Fibroblast of lung (primary cell): ENCODE measurements at places on chromosomes 3 and 15. TPM values are rescaled to one million over a fixed set of nuclear protein-coding genes. Genes with fewer than 3 reads are reported as not detected.

GRCh38 chr3:61094608-61095007, 156.6 kb downstream of the FHIT start:
- no peak for DNase-seq
- no peaks in the 10 kb centered on the region for H3K36me3 ChIP-seq
- no peak overlapping the region for H3K27ac ChIP-seq
- H3K4me1 ChIP-seq: no peaks in the 10 kb centered on the region
- no peak overlapping the region for H3K4me3 ChIP-seq

Gene PCNP
- 117 and 129 TPM in 2 replicates for total RNA-seq

- H3K27ac ChIP-seq: no peak overlapping the region
- no peaks in the 10 kb centered on the region for H3K27me3 ChIP-seq
- H3K36me3 ChIP-seq: no peaks in the 10 kb centered on the region
- H3K4me3 ChIP-seq: no peak overlapping the region
These were observed 27.5 kb downstream of the PLSCR5 start for GRCh38 chr3:146577662-146578061.

Gene ALAS1
- 43.4 and 61.8 TPM in 2 replicates for total RNA-seq

GRCh38 chr15:92189166-92189565, 204.5 kb upstream of the ST8SIA2 start:
- no peaks in the 10 kb centered on the region for H3K27me3 ChIP-seq
- no peaks in the 10 kb centered on the region for H3K36me3 ChIP-seq
- DNase-seq: no peak
- H3K27ac ChIP-seq: no peak overlapping the region

DNA sequence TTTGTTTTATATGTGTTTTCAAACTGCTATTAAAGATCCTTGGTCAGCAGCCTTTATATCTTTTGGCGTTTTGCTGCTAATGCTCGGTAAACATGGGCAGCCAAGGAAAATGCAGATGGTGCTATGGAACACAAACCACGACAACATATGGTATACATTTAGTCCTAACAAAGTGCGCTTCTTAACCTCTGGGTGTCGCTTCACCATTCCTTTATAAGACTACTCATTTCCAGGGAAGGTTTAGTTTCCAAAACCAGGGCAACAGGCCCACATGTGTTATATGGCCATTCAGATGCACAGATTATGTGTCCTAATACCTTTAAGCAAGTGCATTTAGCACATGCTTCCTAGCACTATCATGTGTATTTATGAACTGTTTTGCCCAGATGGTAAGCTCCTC, 14.7 kb downstream of the SHOX2 start:
- DNase-seq: no peak
- no peak overlapping the region for H3K4me3 ChIP-seq

DNA sequence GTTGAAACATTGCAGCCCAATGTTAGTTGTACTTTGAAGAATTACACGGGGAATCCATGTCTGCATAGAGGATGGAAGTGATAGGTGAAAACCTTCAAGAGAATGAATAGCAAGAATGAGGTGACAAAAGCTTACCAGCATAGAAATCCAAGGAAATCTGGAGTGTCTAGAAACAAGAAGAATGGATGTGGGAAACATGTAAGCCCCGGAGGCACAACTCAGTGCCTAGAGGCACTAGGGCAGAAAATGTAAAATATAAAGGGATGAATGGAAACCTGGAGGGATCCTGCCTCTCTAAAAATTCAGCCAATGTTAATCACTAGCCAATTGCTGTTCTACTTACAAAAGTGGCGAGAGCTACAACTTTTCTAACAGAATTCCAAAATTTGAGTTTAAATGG, 619.0 kb downstream of the TBL1XR1 start:
- no peak overlapping the region for H3K4me3 ChIP-seq
- no peaks in the 10 kb centered on the region for H3K4me1 ChIP-seq
- no peak overlapping the region for H3K27ac ChIP-seq
- DNase-seq: no peak

GRCh38 chr15:89490081-89490813, 6.1 kb downstream of the RHCG start:
- no peaks in the 10 kb centered on the region for H3K4me1 ChIP-seq
- H3K27me3 ChIP-seq: peaks cover 15% of the 10 kb centered on the region
- no peak overlapping the region for H3K4me3 ChIP-seq
- no peak for DNase-seq

- no peak overlapping the region for H3K4me3 ChIP-seq
- no peaks in the 10 kb centered on the region for H3K27me3 ChIP-seq
- DNase-seq: no peak
These were observed 18.5 kb downstream of the IGF1R start for GRCh38 chr15:98666841-98667240.

Gene RYR3
- 0.17 and 0.26 TPM in 2 replicates for total RNA-seq

Gene CADM2
- under 0.01 TPM in 1 of 2 replicates, not detected in the other for total RNA-seq

DNA sequence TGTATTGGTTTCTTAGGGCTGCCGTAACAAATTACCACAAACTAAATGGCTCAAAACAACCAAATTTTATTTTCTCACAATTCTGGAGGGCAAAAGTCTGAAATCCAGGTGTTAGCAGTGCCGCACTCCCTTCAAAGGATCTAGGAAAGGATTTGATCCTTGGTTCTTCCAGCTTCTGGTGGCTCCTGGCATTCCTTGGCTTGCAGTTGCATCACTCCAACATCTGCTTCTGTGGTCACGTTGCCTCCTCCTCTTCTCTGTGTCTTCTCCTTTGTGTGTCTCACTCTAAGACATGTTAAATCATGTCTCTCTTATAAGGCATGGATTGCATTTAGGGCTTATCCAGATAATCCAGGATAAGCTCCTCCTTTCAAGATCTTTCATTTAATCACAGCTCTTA, 262.2 kb downstream of the MEX3B start:
- no peaks in the 10 kb centered on the region for H3K36me3 ChIP-seq
- H3K27ac ChIP-seq: no peak overlapping the region

DNA sequence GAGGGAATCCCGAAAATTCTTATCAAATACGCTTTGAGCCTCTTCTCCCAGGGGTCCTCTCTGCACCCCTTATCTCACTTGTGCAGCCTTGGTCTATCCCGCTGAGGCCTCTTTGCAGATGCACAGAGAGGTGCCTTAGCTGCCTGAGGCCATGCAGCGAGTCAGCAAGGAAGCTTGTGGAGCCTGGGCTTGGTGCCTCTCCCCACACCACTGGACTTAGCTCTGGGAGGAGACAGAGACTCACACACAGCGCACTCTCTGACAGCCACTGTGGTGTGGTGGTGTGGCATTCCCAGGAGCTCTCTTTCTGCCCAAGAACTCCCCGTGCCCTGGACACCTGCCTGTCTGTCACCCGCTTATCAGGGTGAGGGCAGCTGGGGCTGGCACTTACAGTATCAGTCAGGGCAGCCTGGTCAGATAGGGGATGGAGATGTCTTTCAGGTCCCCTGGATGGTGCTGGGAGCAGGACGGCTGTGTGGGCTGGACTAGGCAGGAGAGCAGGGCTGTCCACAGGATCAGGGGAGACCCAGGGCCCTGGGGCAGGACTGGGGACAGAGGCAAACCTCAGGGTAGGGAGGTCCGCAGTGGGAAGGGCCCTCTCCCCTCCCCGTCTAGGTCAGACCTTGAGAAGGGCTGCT, 10.2 kb upstream of the LINGO1 start:
- DNase-seq: no peak
- H3K4me1 ChIP-seq: no peaks in the 10 kb centered on the region
- no peak overlapping the region for H3K27ac ChIP-seq

Gene ADAMTS17
- total RNA-seq: under 0.01 and 0.17 TPM in 2 replicates

DNA sequence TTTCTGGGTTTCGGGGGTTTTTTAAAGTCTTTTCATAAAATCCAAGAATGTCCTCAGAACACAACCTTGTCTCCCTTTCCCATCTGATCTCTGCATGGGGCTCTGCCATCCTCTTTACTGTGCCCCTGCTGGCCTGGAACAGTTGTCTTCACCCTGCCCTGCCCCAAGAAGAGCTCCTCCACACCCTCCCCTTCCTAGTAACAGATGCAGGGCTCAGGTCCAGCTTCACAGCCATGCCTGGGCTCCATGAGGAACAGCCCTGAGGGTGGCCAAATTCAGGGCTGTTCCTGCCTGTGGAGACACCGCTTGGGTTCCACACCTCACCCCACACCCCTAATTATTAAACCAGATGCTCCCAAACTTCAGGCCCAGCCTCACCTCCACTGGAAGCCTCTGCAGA, 12.9 kb upstream of the ULK3 start:
- no peaks in the 10 kb centered on the region for H3K4me1 ChIP-seq
- no peak overlapping the region for H3K4me3 ChIP-seq
- H3K27ac ChIP-seq: no peak overlapping the region
- H3K36me3 ChIP-seq: peaks cover 8% of the 10 kb centered on the region

Gene CCDC33
- total RNA-seq: not detected in 2 replicates

- H3K4me3 ChIP-seq: no peak overlapping the region
- no peaks in the 10 kb centered on the region for H3K4me1 ChIP-seq
- no peaks in the 10 kb centered on the region for H3K36me3 ChIP-seq
- no peaks in the 10 kb centered on the region for H3K27me3 ChIP-seq
These were observed 105.8 kb upstream of the UNC13C start for GRCh38 chr15:53872410-53872809.

DNA sequence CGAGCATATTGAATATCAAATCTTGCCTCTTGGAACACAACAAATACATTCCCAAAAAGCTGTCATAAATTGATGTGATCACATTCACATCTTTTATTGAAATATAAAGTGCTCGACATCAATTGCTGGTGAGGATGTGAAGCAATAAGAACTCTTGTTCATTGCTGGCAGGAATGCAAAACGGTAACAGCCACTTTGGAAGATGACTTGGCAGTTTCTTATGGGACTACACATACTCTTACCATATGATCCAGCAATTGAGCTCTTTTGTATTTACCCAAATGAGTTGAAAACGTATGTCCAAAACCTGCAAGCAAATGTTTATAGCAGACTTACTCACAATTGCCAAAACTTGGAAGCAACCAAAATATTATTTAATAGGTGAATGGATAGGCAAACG, 234.9 kb downstream of the CACNA2D3 start:
- H3K27ac ChIP-seq: no peak overlapping the region
- DNase-seq: no peak
- H3K27me3 ChIP-seq: no peaks in the 10 kb centered on the region
- H3K4me3 ChIP-seq: no peak overlapping the region
- no peaks in the 10 kb centered on the region for H3K4me1 ChIP-seq

GRCh38 chr15:100898661-100899462, 19.2 kb downstream of the ALDH1A3 start:
- H3K36me3 ChIP-seq: no peaks in the 10 kb centered on the region
- no peak for DNase-seq
- peaks cover 5% of the 10 kb centered on the region for H3K4me1 ChIP-seq
- H3K27me3 ChIP-seq: no peaks in the 10 kb centered on the region

DNA sequence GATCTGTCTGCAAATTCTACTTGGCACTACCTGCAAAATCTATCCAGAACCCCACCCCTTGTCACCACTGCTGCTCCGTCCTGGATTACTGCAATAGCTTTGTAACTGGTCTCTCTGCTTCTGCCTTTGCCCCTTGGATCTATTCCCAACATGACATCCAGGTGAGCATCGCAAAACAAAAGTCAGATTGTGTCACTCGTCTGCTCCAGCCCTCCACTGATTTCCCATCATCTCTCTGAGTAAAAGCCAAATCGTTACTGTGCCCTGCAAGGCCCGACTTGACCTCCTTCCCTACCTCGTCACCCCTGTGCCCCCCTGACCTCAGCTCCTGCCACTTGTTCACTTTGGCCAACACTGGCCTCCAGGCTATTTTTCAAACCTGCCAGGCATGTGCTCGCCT, 9.4 kb downstream of the SPTBN5 start:
- no peak for DNase-seq
- H3K4me3 ChIP-seq: no peak overlapping the region
- H3K4me1 ChIP-seq: no peaks in the 10 kb centered on the region
- H3K27me3 ChIP-seq: peaks cover 3% of the 10 kb centered on the region

- H3K36me3 ChIP-seq: no peaks in the 10 kb centered on the region
- H3K27ac ChIP-seq: no peak overlapping the region
- no peak overlapping the region for H3K4me3 ChIP-seq
These were observed 8.4 kb upstream of the RTP1 start for GRCh38 chr3:187188931-187189330.

GRCh38 chr15:75694241-75695182, 18.1 kb downstream of the CSPG4 start:
- peaks cover 9% of the 10 kb centered on the region for H3K36me3 ChIP-seq
- no peaks in the 10 kb centered on the region for H3K27me3 ChIP-seq
- H3K27ac ChIP-seq: peak overlapping the region; percentile 97
- peaks cover 43% of the 10 kb centered on the region for H3K4me1 ChIP-seq
- no peak overlapping the region for H3K4me3 ChIP-seq

GRCh38 chr3:191414732-191415131, 46.2 kb upstream of the PYDC2 start:
- no peaks in the 10 kb centered on the region for H3K36me3 ChIP-seq
- H3K27ac ChIP-seq: no peak overlapping the region
- peaks cover 3% of the 10 kb centered on the region for H3K4me1 ChIP-seq
- no peak overlapping the region for H3K4me3 ChIP-seq
- no peak for DNase-seq

- H3K4me3 ChIP-seq: no peak overlapping the region
- no peaks in the 10 kb centered on the region for H3K4me1 ChIP-seq
- H3K27ac ChIP-seq: no peak overlapping the region
- peak; percentile 68 for DNase-seq
- no peaks in the 10 kb centered on the region for H3K27me3 ChIP-seq
- no peaks in the 10 kb centered on the region for H3K36me3 ChIP-seq
These were observed 60.9 kb downstream of the ARNT2 start for GRCh38 chr15:80464951-80465625.

GRCh38 chr3:165895919-165896318, 58.7 kb upstream of the BCHE start:
- no peaks in the 10 kb centered on the region for H3K36me3 ChIP-seq
- H3K4me3 ChIP-seq: no peak overlapping the region
- no peak overlapping the region for H3K27ac ChIP-seq
- H3K4me1 ChIP-seq: no peaks in the 10 kb centered on the region

DNA sequence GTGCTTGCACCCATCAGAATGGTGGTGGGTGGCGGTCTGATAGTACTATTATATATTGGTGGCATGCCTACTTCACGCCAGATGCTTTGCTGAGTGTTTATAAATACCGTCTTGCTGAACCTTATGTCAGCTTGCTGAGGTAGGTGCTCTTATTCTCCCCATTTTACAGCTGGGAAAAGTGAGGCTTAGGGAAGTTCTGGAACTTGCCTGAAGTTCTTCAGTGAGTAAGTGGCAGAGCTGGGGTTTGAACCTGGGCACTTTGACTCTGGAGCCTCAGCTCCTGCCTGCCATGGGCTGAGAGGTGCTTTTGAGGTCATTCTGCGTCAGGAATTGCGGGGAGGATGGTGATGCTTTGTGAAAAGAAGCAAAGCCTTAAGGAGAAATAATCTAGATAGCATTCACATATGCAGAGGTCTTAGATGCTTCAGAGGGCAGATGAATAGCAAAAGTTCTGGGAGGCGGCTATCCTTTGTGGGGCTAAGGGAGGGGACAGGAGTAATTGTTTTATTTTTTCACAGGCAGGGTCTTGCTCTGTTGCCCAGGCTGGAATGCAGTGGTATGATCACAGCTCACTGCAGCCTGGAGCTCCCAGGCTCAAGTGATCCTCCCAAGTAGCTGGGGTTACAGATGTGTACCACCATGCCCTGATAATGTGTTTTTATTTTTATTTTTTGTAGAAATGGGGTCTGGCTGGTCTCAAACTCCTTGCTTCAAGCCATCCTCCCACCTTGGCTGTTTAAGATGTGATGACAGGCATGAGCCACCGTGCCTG, 18.5 kb downstream of the ITPR1 start:
- no peak overlapping the region for H3K4me3 ChIP-seq
- H3K4me1 ChIP-seq: no peaks in the 10 kb centered on the region
- no peaks in the 10 kb centered on the region for H3K36me3 ChIP-seq
- no peak overlapping the region for H3K27ac ChIP-seq

GRCh38 chr3:189229196-189229828, 57.5 kb downstream of the TPRG1 start:
- no peak overlapping the region for H3K4me3 ChIP-seq
- H3K36me3 ChIP-seq: no peaks in the 10 kb centered on the region
- H3K27ac ChIP-seq: no peak overlapping the region
- H3K27me3 ChIP-seq: no peaks in the 10 kb centered on the region
- no peaks in the 10 kb centered on the region for H3K4me1 ChIP-seq
- no peak for DNase-seq
